NCI-H1105 (cell line): ENCODE measurements at places on chromosomes 6 and 20.

DNA sequence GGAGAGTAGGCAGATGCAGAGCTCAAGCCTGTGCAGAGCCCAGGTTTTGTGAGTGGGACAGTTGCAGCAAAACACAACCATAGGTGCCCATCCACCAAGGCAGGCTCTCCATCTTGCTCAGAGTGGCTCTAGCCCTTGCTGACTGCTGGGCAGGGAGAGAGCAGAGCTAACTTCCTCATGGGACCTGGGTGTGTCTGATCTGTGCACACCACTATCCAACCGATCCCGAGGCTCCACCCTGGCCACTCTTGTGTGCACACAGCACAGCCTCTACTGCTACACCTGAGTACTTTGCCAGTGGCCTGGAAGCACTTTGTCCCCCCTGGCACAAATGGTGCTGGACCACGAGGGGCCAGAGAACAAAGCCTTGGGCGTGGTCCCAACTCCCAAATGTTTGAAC lies 7.9 kb upstream of the DEFB125 start:
- DNase-seq: no peak

GRCh38 chr6:159416891-159417560 lies 247.8 kb downstream of the FNDC1 start:
- DNase-seq: no peak

DNA sequence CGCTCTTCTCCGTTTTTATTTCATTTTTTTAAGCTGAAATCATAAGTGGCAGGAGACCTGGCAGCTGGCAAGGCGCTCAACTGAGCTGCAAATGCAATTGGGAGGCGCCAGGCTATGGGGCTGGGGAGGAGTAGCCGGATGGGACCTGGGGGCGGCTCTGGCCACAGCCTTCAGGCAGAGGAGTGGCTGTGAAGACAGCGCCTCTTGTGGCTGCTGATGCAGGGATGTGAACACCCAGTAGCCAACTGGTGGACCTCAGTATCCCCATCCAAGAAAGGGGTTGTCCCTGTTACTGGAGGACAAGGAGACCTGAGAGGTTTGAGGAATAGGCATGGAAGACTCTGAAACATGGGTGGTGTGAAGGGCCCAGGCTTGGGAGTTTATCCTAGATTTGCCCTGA lies 12.6 kb downstream of the KCNK17 start:
- DNase-seq: no peak

GRCh38 chr6:169177516-169178166 lies 76.0 kb downstream of the THBS2 start:
- no peak for DNase-seq

DNA sequence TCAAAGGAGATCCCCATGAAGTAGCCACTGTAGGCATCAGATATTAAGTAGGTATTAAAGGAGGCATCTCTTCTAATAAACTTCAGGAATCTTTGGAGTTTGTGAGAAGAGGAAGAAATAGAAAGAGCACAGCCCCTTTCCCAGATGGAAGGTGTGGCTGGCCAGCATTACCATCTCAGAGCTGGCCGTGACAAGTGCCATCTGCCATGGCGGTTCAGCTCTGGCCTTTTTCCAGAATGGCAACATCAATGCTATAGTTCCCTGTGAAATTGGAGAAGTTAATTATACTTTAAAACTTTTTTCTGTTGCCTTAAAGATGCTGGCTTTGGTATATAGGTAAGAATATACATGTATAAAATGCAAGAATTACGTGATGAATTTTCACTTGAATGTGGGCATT lies 51.9 kb upstream of the MCUR1 start:
- DNase-seq: peak; percentile 41

DNA sequence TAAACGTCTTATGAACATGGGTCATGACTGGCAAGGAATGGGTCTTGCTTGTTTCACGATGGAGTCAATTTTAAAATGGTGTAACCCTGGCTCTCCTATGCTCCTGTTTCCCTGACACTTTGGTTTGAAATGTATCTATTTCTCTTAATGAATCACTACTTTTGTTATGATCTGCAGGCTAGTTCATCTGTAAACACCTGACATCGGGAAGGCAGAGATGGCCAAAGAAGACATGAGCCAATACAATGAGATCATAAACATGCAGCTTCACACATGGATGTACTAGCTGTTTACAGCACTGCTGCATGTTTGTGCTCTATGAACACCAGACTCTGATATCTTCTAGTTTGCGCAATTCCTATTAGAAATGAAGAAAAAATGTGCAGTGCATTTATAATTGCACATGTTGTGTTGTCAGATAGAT lies 11.0 kb upstream of the RAD21L1 start:
- DNase-seq: no peak

GRCh38 chr6:45951321-45952167 lies 64.1 kb downstream of the CLIC5 start:
- no peak for DNase-seq

DNA sequence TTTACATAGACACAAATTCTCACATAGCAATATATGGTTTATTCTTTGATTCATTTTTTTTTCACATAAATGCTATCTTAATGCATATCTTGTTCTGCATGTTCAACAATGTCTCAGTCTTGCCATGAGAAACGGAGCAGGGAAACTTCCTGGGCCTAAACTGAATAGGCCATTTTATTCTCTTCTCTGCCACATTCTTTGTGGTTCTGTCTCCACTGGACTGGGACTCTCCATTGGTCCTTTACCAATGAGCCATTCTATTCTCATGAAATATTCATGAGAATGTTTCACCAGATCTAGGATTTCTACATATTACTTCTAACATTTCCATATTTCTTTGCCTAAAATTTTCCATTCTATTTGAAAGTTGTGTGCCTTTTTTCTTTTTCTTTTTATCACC lies 42.8 kb downstream of the LAMA2 start:
- no peak for DNase-seq

GRCh38 chr20:50848341-50848808 lies 53.5 kb downstream of the BCAS4 start:
- DNase-seq: no peak

DNA sequence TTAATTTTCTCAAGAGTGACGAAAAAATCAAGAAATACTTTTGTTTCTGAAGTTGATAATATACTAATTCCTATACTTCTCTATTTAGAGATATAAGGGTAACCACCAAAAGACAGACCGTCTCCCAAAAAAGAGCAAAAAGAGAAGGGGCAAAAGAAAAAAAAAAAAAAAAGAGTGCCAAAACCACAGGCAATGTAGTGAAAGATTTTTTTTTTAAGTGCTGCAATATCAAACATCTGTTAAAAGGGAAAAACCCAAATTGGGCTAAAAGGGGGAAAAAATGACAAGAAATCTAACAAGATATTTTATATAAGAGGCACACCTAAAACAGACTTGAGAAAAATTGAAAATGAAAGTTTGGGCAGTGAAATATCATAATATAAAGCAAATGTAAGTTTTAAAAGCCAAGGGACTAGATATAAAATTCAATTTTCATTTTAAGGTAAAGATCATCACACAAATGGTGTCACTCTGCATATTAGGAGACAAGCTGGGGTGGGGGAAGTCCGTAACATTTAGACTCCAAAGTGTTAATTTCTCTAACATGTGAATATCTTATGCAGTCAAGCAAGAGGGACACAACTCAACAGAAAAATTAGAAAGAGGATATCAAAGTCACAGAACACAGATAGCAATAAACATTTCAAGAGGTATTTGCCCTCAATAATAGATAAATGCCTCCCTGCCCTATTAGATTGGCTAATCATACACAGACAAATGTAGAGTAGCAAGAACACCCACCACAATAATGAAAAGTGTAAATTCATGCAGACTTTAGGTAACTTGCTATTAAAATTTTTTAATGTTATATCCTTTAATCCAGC lies 9.1 kb downstream of the C6orf52 start:
- no peak for DNase-seq

- DNase-seq: no peak
Observed at GRCh38 chr6:21533678-21534077, 59.9 kb upstream of the SOX4 start.

GRCh38 chr20:51054233-51054632 lies 31.3 kb upstream of the KCNG1 start:
- DNase-seq: no peak

DNA sequence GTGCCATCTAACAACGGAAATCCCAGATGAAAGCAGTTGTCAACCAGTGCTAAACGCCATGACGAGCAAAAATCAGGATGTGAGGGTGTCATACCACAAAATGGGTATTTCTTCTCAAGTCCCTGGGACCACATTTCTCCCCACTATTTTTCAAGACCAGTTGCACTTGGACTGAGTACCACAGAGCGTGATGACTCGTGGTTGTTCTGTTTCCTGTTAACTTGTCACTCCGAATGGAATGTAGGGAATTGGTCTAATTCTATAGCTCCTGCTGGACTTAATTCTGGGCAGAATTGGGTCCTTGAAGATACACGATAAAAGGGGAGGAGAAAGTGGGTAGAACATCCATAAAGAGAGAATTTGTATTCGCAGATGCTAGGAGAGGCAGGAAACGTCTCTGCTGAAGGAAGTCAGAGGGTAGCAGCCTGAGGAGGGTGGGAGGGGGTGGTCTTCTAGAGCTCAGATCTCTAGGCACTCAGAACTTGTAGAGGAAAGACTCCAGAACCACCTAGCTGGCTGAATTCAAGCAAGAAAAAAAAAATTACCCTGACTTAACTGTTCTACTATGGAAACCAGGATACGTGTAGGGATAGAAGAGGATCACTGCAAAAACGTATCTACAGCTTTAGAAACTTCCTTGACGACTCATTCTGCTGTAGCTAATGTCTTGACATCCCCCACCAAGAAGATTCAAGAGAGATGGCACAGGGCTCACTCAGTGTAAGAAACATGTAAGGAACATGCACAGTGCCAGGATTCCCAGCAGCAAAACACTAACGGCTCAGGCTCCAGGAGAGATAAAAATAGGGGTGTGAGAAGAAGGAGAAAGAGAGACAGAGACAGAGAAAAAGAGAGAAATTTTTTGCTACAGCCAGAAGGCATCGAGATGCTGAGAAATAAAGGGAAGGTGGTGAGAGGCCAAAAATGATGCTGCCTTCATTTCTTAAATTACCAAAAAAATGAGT lies 494.7 kb downstream of the CD83 start:
- no peak for DNase-seq
